Stimulated activated CD8-positive, alpha-beta memory T cell treated with anti-CD3 and anti-CD28 coated beads, Interleukin-4, amount 100 ng/mL, for 1 hour (primary cell): ENCODE measurements at places on chromosomes 7 and 10.

GRCh38 chr7:136528329-136528728 lies 340.1 kb upstream of the CHRM2 start:
- no peak for DNase-seq

- DNase-seq = no peak
Measured at GRCh38 chr7:142913566-142913965, 20.0 kb downstream of the TRPV5 start.

DNA sequence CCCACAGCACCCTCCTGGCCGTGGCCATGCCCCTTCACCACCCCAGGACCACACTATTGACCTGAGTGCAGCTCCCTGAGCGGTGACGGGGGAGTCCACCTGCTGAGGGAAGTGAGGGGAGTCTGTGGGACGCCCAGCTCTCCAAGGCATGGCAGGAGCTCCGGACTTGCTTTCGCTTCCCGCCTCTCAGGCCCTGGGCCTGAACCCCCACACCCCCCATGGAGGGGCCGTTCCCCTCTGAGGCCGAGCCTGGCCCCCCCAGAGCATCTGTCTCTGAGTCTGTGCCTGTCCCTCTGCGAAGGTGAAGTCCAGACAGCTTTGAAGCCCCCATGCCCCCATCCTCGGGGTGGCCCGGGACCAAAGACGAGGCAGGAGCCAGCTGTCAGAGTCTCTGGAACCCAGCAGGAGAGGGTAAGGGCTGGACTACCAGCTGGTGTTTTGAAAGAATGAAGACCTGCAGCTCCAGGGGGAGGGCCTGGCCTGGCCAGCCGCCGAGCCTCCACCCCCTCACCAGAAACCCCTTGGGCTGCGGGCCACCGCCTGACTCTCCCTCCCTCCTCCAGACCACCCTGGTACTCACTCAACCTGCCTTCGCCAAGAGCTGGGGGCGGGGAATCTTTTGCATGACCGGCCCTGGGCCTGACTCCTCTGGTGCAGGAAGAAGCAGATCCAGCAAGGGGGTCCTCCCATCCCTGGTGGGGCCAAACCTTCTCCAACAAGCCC lies 114.0 kb downstream of the PDGFA start:
- DNase-seq = no peak

GRCh38 chr10:60032723-60033122 lies 126.4 kb upstream of the CCDC6 start:
- DNase-seq = no peak

DNA sequence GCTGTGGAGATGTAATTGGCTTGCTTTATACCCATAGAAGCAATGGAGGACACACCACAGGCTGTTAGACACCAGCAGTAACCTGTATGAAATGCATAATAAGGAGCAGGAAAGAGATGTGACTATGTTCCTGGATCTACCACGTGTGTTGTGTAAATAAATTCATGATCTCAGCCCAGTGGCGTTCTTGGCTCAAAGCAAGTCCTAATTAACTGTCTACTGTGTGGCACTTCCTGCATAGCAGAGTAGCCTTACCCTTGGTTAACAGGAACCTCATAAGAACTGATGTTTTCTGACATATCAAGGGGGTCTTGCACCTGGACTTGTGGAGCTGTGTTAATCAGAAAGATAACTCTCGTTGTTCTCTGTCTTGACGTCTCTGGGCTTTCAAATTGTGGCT lies 25.7 kb upstream of the FAM180A start:
- no peak for DNase-seq

DNA sequence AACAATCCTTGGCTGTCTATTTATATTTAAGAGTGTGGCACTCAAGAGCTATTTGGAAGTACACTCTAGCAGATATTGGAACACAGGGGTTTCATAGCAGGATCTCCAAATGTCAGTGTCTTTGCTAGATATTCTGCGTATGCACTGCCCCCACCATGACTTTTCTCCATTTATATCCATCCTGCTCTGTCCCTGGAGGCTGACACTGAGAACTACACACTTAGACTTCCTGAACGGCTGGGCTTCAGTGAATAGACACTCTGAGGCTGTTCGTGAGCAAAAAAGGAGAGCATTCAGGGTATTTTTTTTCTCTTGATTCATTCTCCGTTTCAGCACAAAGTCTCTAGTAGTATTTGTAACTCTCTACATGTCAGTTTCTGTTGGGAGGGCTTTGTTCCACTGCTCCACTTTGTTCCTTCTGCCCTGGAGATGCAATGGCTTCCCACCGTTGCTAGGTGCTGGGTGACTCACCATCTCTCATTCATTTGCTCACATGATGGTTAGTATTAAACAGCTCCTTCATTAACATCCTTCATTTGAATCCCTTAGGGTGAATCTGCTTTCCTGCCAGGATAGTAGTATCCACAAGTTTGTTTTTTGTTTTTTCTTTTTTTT lies 155.9 kb upstream of the SLC13A1 start:
- DNase-seq = no peak

- DNase-seq = no peak
Measured at GRCh38 chr10:16689227-16689626, 128.0 kb downstream of the RSU1 start.

DNA sequence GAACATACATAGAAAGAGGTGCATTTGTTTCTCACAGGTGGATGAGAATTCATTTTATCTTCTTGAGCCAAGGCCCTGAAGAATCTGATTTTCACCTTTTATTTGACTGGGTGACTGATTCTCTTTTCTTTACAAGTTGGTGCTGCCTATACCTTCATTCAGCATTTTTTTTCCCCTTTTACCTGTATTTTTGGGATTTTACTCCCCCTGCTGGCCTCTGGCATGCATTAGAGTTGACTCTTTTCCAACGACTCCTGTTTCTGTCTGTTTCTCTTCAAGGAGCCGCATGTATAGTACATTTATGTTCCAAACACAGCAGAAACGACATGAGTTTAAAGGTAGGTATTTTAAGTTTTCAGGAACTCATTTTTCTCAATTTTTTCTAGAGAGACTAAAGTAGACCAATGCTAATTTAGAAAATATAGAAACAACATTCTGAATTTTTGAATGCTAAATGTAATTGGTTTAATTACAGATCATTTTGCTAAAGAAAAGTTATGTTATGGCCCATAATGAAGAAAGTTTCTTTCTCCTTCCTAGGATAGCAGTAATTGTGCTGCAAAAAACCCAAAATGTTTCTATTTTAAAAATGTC lies 149.8 kb upstream of the HDAC9 start:
- DNase-seq = no peak

GRCh38 chr10:111551001-111551400 lies 474.2 kb downstream of the ADRA2A start:
- DNase-seq = no peak

GRCh38 chr7:90465816-90466215 lies 3.6 kb upstream of the PTTG1IP2 start:
- no peak for DNase-seq

DNA sequence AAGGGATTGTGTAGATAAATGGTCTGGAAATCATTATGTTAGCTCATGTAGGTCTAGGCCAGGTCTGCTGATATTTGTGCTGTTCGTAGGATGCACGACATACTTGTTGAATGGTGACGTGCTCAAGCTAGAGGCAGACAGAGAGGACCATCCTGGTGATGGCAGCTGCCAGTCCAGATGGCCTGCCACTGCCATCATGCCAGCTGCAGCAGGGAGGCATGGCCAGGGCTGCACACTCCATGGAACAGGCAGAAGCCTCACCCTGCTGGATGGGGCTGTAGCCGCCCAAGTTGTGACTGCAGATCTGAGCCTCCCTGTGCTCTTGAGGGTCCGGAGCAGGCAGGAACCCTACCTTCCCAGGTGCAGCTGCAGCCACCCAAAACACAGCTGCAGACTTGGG lies 80.3 kb downstream of the SPDYE5 start:
- DNase-seq = no peak

DNA sequence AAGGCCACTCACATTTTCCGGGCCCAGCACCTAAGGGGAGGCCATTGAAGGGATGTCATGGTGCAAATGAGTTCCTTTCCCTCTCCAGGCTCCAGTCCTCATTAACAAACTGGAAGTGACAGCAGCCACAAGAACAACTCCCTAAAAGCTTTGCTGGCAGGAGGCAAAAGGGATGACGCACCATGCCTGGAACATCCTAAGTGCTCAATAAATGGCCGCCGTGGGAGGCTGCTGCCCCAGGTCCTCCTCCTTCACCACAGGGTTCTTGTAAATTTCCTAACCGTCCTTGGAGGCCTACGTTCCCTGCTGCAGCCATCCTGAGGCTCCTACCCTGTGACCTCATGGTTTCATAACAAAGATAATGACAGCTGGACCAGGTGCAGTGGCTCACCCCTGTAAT lies 41.3 kb upstream of the CAMK1D start:
- DNase-seq = no peak

- DNase-seq = no peak
Measured at GRCh38 chr10:81838950-81839349, 36.0 kb upstream of the NRG3 start.

- DNase-seq = no peak
Measured at GRCh38 chr10:122988501-122988900, 8.3 kb downstream of the PSTK start.

GRCh38 chr7:130951976-130952876 lies 218.2 kb upstream of the KLF14 start:
- no peak for DNase-seq

DNA sequence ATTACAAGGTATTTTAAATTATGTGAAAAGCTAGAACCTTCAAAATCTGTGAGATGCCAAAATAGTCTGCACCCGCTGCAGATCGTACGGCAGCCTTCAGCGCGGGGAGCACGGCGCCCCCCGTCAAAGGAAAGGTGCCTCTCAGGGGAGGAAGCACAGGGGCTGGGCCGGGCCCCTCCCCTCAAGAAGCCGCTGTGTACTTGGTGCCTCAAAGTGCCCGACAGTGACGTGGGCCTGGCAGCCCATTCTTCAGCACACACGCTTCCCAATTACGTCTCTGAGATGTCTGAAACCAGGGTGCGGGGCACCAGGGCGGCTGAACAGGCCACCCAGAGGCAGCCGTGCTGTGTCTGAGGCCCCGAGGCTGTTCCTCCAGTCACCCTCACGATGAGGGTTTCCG lies 116.1 kb downstream of the INPP5A start:
- DNase-seq = no peak

DNA sequence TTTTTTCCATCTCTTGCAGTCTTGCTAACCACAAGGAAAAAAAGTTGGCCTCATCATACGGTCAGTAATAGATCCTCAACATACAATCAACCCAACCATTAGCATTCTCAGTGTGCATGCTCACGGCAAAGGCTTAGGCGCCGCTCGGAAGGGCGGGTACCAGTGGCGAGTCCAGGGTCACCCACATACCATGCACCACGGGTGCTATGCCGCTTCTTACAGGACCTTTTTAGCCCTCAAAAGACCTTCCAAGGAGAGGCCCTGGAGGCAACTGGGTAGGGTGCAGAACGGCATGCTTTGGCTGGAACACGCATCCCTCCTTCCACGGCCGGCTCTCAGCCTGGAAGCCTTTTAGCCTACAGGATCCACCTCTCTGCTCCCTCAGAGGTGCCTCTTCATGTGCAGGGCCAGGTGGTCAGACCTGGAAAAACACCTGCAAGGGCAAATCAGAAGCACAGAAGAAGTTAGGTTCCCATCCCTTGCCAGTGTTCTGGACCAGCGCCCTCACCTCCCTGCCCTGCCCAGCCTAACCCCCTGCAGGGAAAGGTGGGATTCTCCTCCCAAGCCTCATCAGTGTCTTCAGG lies 5.8 kb downstream of the KLF6 start:
- DNase-seq = no peak

DNA sequence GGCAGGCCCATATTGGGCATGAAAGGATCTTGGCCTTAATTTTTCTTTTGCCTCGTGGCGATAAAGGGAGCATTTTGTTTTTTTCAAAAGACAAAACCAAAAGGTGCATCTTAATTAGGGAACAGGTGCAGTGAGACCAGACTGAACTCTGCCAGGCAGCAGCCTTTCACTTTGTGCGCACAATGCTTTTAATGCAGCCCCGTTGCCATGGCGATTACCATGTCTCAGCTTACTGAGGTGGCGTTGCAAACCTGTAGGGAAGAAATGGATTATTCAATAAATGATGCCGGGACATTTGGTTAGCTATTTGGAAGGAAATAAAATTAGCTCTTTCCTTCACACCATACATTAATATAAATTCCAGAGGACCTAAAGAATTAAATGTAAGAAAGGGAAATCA lies 61.9 kb downstream of the MYL10 start:
- no peak for DNase-seq

GRCh38 chr7:100896732-100897608 lies 1.3 kb upstream of the ACHE start:
- peak; percentile 44 for DNase-seq

- DNase-seq = no peak
Measured at GRCh38 chr10:126016882-126017281, 120.5 kb downstream of the FANK1 start.

DNA sequence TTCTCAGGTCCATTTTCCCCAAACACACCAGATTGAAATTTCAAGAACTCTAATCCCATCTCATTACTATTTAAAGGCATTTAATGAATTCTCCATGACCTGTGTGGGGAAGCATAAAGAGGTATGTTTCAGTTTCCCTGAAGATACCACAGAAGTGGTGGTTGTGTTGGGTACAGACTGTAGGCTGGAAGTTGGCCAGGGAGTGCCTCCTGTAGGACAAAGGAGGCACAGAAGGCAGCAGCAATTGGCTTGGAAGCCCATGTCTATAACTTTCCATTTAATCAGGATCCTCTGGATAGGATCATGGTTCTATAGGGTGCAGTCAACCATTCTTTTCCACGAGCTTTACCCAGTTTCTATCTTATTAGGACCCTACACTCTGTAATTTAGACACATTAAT lies 8.6 kb upstream of the BET1 start:
- DNase-seq = no peak

GRCh38 chr7:106358103-106358663 lies 73.4 kb upstream of the NAMPT start:
- no peak for DNase-seq

DNA sequence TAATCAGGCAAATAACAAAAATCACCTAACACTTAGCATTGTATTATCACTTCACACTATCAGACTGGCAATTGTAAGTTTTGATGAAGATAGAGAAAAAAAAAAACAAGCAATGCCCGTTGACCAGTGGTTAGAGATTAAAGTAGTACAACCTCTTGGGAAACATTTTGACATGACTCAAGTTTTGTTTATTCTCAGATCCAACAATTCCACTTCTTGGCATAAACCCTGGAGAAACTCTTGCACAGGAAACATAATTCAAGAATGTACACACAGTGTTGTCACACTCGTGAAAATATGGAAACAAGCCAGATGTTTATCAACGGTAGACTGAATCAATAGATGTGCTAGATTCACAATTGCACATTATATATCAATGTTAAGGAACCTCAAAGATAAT lies 37.2 kb downstream of the FRMD4A start:
- no peak for DNase-seq

DNA sequence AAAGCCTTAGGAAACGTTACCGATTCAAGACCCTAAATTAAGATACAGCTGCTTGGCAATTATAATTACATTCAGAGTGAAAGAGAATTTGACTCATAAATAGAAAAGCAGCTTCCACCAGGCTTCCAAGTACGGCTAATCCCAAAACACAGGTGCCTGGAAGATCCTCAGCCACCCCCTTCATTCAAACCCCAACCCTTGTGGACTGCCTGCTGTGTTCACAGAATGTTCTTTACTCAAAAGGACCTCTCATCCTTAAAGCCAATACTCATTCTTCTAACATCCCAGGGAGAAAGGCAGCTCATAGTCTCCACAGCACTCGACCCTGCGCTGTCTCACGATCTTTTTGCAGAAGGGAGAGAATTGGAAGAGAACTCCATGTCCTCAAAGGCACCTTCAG lies 32.9 kb downstream of the RNF32 start:
- DNase-seq = no peak

- DNase-seq = no peak
Measured at GRCh38 chr7:158470336-158470735, 117.3 kb downstream of the PTPRN2 start.

GRCh38 chr7:124051681-124052377 lies 19.0 kb upstream of the TMEM229A start:
- DNase-seq = no peak

- DNase-seq = no peak
Measured at GRCh38 chr10:120658943-120659885, 191.9 kb upstream of the WDR11 start.
